Stimulated activated CD4-positive, alpha-beta T cell treated with anti-CD3 and anti-CD28 coated beads, Interleukin-2, amount 100 ng/mL, for 48 hours (primary cell): ENCODE measurements at places on chromosomes 7 and 10.

- peak; percentile 71 for DNase-seq
Measured at GRCh38 chr10:50739618-50740292, at the start of gene ASAH2B. Gene ASAH2B (plus strand): TSS chr10:50739936. CDS start chr10:50745131, 5,195 bp downstream.

DNA sequence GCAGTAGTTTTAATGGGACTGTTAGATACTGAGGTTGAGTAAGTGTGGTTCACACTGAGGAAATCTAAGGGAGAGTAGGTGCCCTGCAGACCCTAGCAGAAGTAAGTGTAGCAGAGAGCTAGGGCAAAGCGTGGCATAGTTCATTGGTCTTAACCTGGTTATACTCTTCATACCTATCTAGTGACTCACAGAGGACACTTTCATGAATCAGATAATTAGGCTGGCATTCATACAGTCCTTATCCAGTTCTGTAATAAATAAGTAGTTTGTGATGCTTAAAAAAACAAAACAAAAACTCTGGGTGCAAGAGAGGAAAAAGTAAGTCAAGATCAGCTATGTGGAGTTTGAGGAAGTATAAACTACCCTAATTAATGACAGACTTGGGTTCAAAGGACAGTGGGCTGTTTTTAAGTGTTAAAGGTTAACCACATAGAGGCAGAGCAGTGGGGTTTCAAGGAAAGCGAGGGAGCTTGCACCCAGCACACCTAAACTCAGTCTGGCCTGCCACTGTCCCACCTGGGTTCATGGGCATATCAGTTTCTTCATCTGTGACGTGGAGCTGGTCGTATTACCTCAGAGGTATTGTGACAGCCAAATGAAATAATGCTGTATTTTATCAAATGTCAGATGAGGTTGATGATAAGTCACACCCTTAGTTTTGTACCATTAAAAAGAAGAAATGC is 27.1 kb downstream of the LMTK2 start:
- DNase-seq: no peak

DNA sequence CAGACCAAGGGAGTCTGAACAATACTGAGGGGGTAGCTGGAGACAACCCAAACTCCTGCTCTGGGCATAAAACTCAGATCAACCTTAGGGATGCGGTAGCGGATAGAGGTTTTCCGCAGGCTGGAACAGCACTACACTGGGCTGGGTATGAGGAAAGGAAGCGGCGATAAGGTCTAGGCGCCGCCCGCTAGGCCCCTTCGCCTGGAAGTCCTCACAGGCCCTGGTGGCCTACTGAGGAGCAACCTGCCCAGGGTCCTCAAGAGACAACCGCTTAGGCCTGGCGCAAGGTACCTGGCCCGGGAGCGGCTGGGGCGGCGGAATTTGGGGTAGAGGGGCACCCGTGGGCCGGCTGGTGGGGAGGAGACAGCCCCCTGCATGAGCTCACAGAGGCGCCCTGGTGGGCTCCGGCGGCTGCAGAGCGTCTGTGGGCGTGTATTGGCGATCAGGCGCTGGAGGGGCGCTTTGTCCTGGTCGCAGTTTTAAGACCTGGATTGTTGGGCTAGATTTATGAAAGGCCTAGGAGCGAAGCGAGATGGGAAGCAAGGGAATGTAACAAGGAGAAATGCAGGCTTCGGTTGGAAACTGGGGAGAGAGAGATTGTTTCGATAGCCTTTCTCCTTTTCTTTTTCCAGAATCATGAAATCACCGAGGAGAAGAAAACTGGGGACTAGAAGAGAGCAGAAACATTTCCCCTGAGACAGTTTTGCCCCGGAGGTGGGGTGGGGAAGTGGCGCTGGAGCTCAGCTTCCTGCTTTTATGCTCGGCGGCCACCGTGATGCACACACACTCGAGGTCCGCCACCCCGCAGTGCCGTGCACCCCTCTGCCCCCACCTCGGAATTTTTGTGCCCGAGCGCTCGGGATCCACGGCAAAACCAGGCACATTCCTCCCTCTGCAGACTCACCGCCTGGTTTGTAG is 2.4 kb upstream of the NKX2-3 start:
- no peak for DNase-seq

DNA sequence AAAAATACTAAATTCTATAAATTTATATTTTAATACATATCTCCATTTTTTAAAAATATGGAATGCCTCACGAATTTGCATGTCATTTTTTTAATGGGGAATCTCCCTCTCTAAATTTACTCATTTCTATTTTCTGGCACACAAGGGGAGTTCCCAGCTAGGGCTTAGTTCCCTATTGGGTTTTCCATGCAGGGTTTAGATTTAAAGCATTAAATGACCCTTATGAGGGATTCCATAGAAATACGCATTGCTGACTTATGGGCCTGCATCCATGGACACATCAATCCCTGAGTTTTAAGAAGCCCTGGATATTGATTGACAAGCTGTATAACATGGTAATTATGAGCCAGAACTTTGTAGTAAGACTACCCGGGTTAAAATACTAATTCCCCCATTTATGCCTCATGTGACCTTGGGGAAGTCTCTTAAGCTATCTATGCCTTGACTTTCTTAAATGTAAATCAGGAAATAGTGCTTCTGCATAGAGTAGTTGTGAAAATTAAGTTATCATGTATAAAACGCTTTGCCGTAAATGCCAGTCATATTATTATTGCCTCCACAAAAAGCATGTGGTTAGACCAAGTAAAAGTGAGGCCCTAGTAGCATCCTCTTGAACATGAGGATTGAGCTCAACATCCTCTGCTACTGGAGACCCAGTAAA is 78.8 kb upstream of the ANKRD1 start:
- no peak for DNase-seq

GRCh38 chr7:47294556-47295222 is 287.2 kb downstream of the TNS3 start:
- DNase-seq: no peak

DNA sequence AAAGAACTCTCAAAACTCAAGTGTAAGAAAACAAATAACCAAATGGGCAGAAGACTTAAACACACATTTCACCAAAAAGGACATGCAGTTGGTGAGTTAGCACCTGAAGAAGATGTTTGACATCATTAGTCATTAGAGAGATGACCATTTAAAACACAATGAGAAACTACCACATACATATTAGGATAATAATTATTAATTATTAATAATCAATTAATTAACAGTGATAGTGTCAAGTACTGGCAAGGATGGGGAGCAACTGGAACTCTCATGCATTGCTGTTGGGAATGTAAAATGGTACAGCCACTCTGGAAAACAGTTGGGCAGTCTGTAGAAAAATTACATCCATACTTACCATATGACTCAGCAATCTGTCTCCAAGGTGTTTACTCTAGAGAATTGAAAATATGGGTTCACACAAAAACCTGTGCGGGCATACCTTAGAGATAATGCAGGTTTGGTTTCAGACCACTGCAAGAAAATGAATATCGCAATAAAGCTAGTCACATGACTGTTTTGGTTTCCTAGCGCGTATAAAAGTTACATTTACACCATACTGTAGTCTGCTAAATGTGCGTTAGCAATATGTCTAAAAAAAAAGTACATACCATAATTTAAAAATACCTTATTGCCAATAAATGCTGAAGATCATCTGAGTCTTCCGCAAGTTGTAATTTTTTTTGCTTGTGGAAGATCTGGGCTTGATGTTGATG is 30.3 kb downstream of the ARID5B start:
- no peak for DNase-seq

- DNase-seq: no peak
Measured at GRCh38 chr7:66768865-66769832, 28.6 kb downstream of the RABGEF1 start.

DNA sequence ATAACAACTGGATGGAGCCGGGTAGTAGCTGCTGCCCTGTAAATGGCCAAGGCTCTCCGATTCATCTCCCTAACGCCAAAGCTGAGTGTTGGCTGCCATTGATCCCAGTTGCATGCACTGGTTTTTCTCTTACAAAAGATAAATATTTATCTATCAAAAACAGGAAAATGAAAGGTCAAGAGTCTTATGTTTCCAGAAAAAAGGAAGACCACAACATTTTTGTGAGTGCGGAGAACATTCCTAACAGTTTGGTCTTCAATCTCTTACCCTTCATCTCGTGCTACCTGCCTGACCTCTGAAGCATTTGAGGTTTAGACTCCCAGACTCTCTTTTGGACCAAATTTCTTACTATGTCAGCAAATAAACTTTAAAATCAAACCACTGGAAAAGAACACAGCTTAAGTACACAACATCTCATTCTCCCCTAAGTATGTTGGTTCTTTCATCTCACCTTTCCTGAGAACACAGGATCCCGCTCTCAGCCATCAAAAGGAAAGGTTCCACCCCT is 61.6 kb downstream of the SORBS1 start:
- no peak for DNase-seq

GRCh38 chr10:69953851-69954250 is 98.8 kb upstream of the MACROH2A2 start:
- no peak for DNase-seq

- DNase-seq: no peak
Measured at GRCh38 chr10:86023336-86023735, 343.3 kb downstream of the GRID1 start.

DNA sequence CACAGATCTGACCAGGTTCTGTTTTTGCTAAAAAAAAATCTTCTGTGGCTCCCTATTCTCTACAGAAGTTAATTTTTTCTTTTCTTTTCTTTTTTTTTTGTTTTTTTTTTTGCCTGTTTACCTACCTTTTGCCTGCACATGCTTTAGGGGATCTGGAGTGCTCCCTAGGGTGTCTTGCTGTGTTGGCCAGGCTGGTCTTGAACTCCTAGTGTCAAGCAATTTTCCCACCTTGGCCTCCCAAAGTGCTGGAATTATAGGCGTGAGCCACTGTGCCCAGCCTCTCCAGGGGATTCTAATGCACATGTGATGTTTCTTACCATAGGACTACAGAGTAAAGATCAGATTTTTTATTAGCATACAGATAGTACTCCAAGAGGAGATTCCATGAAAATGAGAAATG is 10.6 kb downstream of the CCSER2 start:
- no peak for DNase-seq

GRCh38 chr7:13508586-13508985 is 480.9 kb downstream of the ETV1 start:
- no peak for DNase-seq

- DNase-seq: no peak
Measured at GRCh38 chr7:84248267-84248666, 53.7 kb upstream of the SEMA3A start.

DNA sequence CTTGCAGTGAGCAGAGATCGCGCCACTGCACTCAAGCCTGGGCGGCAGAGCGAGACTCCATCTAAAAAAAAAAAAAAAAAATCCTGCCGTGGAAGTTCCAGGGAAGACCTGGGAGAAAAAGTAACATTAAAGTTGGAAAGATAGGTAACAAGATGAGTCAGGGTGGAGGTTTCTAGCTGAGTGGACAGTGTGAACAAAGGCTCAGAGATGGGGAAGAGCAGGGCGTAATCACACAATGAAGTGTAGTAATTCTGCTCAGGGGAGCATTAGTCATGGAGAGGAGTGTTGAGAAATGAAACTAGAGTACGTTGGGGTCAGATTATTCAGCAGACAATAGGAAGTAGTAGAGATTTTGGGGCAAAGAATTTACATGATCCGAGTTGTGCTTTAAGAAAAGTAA is 21.6 kb upstream of the WASL start:
- DNase-seq: no peak

DNA sequence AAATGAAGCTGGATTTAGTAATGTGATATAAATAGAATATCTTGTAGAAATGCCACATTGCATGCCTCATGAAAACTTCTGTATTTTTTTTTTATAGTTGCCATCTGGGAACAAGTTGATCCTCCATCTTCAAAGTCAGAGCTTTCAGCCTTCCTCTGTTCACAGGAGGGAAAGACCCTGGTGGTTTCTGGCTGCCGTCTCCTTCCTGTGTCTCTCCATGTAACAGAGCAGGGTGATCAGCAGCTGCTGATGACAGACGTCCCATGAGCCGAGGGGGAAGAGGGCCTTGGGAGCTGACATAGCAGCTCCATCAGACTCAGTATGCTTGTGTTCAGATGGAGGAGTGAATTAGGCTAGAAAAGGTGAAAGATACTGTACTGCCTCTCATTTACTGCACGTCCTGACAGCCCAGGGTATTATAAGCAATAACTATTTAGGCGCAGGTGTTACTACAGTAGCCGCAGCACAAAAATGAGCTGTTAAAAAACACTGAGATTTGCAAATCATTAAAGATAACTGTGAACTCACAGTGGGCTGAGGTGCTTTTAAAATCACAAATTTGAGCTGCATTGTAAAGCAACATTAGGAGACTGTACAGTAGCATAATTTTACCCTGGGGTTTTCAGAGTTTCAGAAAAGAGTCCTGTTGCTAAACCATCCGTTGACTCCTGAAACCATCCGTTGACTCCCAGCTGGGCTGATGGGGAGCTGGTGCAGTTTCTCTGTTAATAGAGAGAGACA is 103.3 kb downstream of the CFAP58 start:
- DNase-seq: no peak

- DNase-seq: no peak
Measured at GRCh38 chr10:85400981-85401695, 965.5 kb downstream of the GRID1 start.

GRCh38 chr10:14904316-14904732 is 25.7 kb downstream of the SUV39H2 start:
- no peak for DNase-seq

GRCh38 chr10:62811159-62811875 is 4.8 kb downstream of the EGR2 start:
- DNase-seq: peak; percentile 68

GRCh38 chr7:17422966-17423365 is 124.5 kb downstream of the AHR start:
- no peak for DNase-seq

- DNase-seq: no peak
Measured at GRCh38 chr7:135685306-135686084, 23.2 kb downstream of the STMP1 start.

GRCh38 chr10:69750725-69751124 is 51.0 kb upstream of the COL13A1 start:
- DNase-seq: no peak

GRCh38 chr7:3264693-3265339 is 36.2 kb upstream of the SDK1 start:
- DNase-seq: no peak

- peak; percentile 56 for DNase-seq
Measured at GRCh38 chr10:46282842-46283574, 3.8 kb upstream of the ANTXRL start.

- no peak for DNase-seq
Measured at GRCh38 chr10:6755781-6756460, 175.8 kb upstream of the PRKCQ start.
